ENCODE measurements at places on chromosomes 11 and 22.

- H3K36me3 ChIP-seq: peaks cover 7% of the 10 kb centered on the region
- H3K27me3 ChIP-seq: no peaks in the 10 kb centered on the region
- no peak for DNase-seq
- no peak overlapping the region for H3K4me3 ChIP-seq
Observed at GRCh38 chr11:75813622-75814039, 1.4 kb upstream of the UVRAG start.

GRCh38 chr11:131776211-131776610, 405.8 kb downstream of the NTM start:
- H3K27ac ChIP-seq: no peak overlapping the region
- DNase-seq: no peak
- no peaks in the 10 kb centered on the region for H3K4me1 ChIP-seq
- no peak overlapping the region for H3K4me3 ChIP-seq
- no peaks in the 10 kb centered on the region for H3K36me3 ChIP-seq

- H3K27ac ChIP-seq: peak overlapping the region; percentile 85
- no peaks in the 10 kb centered on the region for H3K27me3 ChIP-seq
- H3K4me1 ChIP-seq: peaks cover 91% of the 10 kb centered on the region
- peaks cover 74% of the 10 kb centered on the region for H3K36me3 ChIP-seq
Observed at GRCh38 chr22:39527481-39527961, 5.0 kb downstream of the RPS19BP1 start.

DNA sequence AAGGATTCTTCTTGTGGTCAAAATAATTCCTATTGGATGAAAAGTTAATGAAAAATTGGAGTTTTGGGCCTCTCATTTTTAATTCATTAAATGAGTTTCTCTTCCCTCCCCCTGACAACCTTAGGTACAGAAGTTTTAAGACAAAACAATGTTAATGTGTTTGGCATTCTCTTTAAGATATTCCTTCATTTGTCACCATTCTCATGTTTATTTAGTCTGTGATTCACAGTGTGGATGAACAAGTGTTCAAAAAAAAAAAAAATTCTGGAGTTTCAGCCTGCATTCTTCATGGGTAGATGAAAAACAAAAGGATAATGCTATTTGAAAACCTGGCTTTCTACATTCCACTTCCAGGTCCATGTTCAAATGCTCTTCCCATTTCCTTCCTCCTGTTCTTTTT, 172.6 kb upstream of the LUZP2 start:
- H3K4me3 ChIP-seq: no peak overlapping the region
- no peaks in the 10 kb centered on the region for H3K4me1 ChIP-seq
- H3K27ac ChIP-seq: no peak overlapping the region
- no peaks in the 10 kb centered on the region for H3K36me3 ChIP-seq
- no peaks in the 10 kb centered on the region for H3K27me3 ChIP-seq
- no peak for DNase-seq

DNA sequence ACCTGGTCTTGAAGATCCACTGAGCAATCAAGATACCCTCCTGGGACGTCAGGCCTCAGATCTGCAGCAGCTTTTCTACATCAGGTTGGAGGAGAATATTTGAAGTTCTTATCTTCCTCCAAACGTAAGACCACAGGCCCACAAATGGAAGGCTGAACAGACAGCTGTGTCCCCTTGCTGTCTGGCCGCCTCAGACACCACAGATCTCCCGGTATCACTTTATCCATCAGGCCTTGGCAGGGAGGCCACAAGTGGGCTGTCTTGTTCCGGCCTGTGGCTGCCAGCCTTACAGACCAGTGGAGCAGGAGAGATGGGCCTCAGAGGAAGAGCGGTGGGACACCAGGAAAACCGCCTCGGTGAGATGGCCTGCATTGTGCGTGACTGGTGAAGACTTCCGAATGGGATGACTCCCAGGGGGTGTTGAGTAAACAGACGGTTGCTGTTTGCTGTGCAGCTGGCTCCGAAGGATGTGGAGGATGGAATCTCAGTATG, 15.9 kb downstream of the UBASH3B start:
- DNase-seq: no peak
- peaks cover 4% of the 10 kb centered on the region for H3K36me3 ChIP-seq
- H3K4me1 ChIP-seq: peaks cover 40% of the 10 kb centered on the region
- no peak overlapping the region for H3K4me3 ChIP-seq
- H3K27me3 ChIP-seq: peaks cover 6% of the 10 kb centered on the region
- H3K27ac ChIP-seq: no peak overlapping the region

GRCh38 chr11:69711822-69712801, 8.3 kb upstream of the FGF19 start:
- H3K27ac ChIP-seq: no peak overlapping the region
- no peak overlapping the region for H3K4me3 ChIP-seq
- no peak for DNase-seq

DNA sequence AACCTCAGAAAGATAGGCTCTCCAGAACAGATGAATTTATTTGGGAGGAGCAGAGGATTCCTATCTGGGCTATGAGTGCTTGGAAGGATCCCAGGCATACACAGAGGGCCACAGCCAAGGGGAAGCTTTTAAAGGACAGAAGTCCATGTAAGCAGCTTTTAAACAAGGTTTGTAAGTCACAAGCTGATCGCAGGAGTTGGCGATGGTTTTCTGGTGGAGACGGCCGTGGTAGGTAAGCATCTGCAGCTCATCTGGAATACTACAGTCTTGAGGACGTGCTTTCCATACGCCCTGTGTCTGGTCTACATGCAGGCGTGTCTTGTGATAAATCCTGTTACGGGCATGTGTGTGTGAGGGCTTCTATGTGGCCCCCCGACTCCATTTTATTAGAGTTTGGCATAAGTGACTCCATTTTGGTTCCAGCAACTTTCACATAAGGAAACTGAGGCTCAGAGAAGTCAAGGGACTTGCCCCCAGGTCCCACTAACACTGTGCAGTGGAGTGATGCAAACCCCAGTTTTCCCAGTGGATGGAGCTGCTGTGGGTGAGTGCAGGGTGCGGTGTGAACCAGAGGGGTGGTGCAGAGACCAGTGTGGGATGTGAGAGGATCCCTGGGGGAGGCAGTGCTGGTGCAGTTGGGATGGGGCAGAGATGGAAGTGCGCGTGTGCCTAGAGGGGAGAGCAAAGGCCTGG, 11.8 kb upstream of the ACY3 start:
- no peak overlapping the region for H3K27ac ChIP-seq
- no peaks in the 10 kb centered on the region for H3K36me3 ChIP-seq
- no peak for DNase-seq
- no peaks in the 10 kb centered on the region for H3K27me3 ChIP-seq
- H3K4me1 ChIP-seq: peaks cover 8% of the 10 kb centered on the region
- no peak overlapping the region for H3K4me3 ChIP-seq

DNA sequence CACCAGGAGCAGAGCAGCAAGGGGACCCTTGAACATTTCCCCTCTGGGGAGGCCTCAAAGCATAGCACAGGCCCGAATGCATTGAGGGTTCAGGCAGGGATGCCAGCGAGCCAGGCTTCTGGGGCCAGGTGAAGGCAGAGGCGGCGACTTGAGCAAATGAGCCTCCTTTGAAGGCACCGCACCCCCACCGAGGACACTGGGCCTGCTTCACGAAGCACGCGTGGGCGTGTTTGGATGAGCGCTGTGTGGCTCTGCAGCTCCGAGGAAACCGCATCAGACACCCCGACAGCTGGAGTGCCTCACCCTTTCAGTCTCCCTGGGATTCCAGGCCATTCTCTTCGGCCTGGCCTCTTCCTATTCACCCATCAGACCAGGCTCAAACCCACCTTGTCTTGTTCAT, 301.8 kb downstream of the NTM start:
- no peak overlapping the region for H3K4me3 ChIP-seq
- H3K27me3 ChIP-seq: no peaks in the 10 kb centered on the region
- no peak for DNase-seq

- peak overlapping the region; percentile 16 for H3K4me3 ChIP-seq
- no peaks in the 10 kb centered on the region for H3K27me3 ChIP-seq
- no peaks in the 10 kb centered on the region for H3K36me3 ChIP-seq
- H3K27ac ChIP-seq: peak overlapping the region; percentile 93
- no peak for DNase-seq
Observed at GRCh38 chr11:111179184-111179910, 66.2 kb upstream of the POU2AF2 start.

All from activated B cell treated with CpG ODN at 0.5 μM for 24 hours (primary cell).